ENCODE measurements at places on chromosomes 11 and 22.

GRCh38 chr11:3984896-3985295, 109.7 kb upstream of the RRM1 start:
- DNase-seq, result peak; percentile 85

GRCh38 chr22:46070215-46070802, 80.0 kb upstream of the PPARA start:
- DNase-seq, result peak; percentile 66

GRCh38 chr11:106491751-106492150, 414.3 kb downstream of the AASDHPPT start:
- no peak for DNase-seq

GRCh38 chr11:125176866-125177265, 12.3 kb downstream of the PKNOX2 start:
- no peak for DNase-seq

- no peak for DNase-seq
Observed at GRCh38 chr11:69366591-69366990, 72.6 kb downstream of the MYEOV start.

DNA sequence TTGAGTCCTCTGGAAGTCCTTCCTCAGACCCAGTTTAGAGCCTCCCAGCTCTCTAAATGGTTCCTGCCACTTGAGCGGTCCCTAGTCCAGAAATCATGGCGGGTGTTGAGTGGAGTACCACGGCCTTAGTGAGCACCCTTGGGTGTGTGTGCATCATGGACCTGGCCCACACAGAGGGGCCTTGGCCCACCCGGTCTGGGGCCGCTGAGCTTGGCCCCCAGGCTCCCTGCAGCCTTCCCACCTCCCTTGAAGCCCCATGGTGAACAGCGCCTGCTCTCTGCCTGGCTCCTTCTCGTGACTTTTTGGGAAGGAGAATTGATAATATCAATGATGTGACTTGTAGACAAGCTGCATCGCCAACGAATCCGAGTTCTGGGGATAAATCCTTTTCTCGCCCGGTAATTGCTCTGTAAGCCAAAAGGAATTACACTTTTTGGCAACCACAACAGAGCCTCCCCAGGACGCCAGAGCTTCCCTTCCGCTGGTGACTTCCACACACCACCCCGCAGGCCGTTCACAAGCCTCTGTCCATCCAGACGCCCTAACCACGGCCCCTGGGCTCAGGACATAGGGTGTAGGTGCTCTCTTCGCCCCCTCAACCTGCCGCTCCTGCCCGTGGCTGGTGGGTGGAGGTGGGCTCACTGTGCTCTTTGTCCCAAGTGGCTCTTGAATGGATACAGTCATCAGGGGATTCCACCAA, 93.8 kb downstream of the NECTIN1 start:
- DNase-seq, result no peak

GRCh38 chr11:64531906-64532312, 59.1 kb upstream of the SLC22A12 start:
- DNase-seq, result no peak

DNA sequence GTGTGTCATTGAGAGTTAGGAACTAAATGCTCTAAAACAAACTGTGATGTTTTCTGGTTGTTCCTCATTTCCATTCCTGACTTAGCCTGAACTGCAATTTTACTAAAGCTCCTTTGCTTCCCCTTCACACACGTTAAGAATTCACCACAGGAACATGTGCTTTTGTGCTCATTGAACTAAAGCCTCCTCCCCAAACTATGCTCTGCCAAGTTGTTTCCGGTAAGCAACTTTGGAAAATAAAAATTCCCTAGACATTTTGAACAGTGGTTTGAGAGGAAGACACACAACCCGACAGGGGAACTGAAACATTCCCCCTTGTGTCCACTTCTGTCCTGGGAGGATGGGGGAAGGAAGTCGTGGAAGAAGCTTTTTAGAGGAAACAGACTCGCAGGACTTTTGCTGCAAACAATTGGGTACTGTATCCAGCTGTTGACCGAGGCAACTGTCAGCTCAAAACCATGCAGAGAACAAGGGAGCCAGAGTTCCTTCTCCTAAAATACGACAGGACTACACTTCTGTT, 66.9 kb downstream of the GAB2 start:
- peak; percentile 47 for DNase-seq

GRCh38 chr11:124823512-124824376, 23.5 kb upstream of the MSANTD2 start:
- DNase-seq, result no peak

GRCh38 chr11:101803651-101804050, 111.2 kb upstream of the CEP126 start:
- no peak for DNase-seq

- no peak for DNase-seq
Observed at GRCh38 chr22:24076091-24076867, 65.2 kb downstream of the CABIN1 start.

- DNase-seq, result no peak
Observed at GRCh38 chr11:47499161-47499560, 50.2 kb upstream of the RAPSN start.

DNA sequence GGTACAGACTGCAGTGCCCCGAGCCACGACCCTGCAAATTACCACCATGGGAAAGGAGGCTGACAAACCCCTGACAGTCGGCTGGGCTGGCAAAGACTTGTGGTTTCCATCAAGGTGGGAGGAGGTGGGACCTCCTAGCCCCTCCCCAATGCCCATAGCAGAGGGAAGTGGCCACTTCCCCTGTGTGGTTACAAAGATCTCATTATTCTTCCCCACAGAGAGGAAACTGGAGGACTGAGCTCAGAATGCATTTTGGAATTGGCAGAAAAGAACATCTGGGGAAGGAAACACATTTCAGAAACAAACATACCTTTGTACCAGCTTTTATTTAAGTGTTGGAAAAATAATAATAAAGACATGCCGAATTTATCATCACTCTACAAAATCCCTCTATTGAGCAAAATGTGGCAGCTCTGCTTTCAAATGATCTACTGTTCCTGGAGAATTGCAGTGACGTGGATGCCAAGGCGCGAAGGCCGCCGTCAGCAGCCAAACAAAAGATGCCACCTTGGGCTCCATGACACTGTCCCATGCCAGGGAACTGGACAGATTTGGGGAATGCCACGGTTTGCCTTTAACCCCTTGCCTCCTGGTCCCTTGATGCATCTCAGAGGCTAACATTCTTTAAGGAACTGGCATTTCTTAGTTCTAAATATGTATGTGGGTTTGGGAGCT, 169.6 kb downstream of the CRYBB2 start:
- DNase-seq, result no peak

GRCh38 chr22:43337385-43337784, 5.8 kb downstream of the SCUBE1 start:
- DNase-seq, result no peak

DNA sequence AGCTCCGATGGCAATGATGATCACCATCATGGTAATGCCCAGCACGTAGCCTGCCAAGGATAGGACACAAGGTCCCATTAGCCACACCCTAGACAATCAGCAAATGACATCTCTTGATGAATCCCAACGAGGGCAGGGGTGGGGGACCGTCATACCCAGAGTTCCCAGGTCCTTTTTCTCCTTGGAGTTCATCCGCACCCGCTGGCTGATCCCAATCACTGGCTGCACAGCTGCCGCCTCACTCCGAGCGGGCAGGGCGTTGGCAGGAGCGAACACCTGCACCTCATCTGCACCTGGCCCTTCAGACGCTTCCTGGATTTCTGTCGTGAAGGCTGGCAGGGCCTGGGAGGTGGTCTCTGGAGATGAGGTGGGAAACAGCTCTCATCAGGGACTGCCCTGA, 2.9 kb downstream of the PIK3IP1 start:
- DNase-seq, result no peak

- no peak for DNase-seq
Observed at GRCh38 chr11:76802621-76803020, 19.5 kb downstream of the TSKU start.

- no peak for DNase-seq
Observed at GRCh38 chr22:31339148-31339832, 6.9 kb downstream of the PATZ1 start.

- DNase-seq, result no peak
Observed at GRCh38 chr11:29305456-29306232, 711.2 kb downstream of the KCNA4 start.

DNA sequence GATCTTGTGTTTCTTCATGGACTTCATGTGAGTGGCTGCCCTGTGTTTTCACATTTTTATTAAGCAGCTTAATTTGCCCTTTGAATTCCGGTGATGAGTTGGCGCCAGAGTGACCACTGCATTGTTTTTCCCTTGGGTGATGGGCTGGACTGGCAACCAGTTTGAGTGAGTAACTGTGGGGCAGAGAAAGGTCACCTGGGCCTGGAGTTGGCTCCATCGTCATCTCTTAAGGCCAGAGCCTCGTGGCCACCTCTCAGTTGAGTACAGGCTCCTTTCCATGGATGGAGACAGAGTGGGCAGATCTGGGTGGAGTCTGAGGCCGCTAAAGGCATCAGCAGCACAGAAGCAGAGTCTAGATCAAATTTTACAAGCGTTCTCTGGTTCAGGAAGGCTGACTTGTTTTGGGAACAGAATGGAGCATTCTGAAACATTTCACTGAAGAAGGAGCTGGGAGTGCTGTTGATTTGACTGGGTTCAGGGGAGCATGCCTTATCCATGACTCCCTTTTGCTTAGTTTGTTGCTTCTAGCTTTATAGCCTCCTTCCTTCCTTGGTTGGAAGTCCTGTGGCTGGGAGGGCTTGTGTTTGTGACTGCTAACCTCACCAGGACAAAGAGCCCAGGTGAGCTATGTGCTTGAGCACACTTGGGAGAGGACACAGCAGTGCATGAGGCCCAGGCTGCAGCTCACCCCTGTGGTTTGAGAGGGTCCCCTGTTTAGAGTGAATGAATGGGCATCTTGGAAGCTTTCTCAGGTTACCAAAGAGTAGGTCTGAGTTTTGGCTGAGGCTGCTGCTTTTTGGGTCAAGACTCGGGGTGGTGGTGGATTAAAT, 7.8 kb downstream of the BCR start:
- DNase-seq, result no peak

DNA sequence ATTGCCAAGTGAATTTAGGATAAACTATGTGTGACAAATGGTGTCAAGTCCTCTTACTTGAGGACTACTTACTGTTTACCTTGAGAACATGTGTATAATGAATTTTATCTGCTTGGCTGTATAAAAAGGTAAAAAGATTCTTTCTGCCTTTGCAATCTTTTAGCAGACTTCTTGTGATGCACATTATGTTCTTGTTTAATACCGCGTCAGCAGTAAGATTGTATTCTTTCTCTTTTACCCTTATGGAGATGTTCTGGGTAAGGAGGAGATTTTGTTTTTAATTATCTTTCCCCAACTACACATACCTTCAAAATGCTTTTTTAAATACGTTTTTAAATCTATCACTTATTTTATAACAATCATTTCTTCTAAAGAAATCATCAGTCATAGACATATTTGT, 1166.4 kb upstream of the CNTN5 start:
- DNase-seq, result no peak

DNA sequence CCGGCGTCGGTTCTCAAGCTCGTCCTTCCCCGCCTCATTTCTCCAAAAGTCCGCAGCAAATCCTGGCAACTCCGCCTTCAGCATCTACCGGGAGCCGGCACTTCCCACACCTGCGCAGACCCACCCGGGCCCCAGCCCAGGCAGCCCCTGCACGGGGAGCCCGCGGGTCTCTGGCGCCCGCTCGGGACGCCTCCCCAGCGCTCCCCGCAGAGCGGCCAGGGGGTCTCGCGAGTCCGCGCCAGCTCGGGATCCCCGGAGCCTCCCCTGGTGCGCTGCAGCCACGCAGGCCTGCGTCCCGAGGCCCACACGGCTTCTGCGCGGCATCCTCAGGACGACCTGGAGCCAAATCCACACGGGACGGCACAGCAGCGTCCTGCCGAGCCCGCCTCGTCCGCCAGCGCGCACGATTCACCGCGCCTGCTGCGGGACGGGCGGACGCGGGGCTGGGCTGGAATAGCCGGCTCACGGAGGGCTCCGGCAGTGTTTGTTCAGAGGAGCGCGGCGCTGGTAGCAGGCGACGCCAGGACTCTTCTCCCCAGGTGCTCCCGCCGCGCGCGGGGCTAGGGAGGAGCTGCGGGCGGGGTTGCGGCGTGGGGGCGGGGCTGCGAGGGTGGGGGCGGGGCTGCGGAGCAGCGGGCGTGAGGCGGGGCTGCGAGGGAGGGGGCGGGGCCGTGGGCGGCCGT, 816 bp upstream of the PHRF1 start:
- DNase-seq, result peak; percentile 57

DNA sequence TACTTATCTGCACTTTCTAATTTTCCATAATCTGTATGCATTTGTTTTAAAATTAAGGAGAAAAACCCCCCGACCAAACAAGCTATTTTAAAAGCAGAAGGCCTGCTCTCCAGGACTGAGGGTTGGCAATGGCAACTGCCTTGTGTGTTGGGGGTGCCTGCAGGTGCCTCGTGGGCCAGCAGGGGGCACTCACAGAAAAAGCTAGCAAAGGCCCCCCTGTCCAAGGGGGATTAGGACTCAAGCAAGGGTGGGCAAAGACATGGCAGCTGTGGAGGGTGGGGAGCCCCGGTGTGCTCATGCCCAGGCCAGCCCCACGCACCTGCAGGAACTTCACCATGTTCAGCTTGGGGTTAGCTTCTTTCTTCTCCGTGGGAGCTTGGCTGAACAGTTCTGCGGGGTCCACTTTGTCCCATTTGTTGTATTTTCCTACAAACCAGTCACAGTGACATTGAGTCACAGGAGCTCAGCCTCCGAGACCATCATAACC, 10.3 kb downstream of the TOP3B start:
- DNase-seq, result peak; percentile 50

GRCh38 chr11:97888641-97889040, 1132.1 kb upstream of the CNTN5 start:
- no peak for DNase-seq

DNA sequence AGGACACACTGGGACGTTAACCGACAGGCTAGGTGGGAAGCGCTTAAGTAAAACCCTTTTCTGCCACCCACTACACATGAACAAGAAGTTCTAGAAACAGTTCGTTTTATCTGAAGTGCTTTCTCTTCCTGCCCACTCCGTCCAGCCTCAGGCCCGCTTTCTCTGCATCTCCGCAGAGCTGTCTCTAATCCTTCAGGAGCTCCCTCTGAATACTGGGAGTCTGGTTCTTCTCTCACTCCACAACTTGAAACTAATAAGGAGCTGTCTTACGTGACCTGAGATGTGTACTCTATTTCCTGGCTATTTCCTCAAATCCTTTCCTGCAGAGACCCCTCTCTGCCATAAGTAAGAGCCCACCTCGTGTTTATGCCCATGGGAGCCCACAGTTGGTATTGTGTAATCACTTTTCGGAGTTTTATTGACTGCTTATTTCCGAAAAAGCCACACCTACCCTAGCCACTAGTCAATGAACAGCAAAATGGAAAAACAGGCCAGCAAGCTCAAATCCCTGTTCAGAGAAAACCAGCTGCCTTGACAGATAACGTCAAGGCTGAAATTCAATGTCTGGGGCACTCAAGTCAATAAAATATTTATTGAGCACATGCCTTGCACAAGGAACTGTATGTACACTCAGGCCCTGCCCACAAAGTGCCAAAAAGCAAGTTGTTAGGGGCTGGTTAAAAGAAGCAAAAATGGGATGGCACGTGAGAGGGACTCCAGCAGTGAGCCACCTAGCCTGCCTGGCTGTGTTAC, 4.9 kb downstream of the PC start:
- DNase-seq, result no peak

DNA sequence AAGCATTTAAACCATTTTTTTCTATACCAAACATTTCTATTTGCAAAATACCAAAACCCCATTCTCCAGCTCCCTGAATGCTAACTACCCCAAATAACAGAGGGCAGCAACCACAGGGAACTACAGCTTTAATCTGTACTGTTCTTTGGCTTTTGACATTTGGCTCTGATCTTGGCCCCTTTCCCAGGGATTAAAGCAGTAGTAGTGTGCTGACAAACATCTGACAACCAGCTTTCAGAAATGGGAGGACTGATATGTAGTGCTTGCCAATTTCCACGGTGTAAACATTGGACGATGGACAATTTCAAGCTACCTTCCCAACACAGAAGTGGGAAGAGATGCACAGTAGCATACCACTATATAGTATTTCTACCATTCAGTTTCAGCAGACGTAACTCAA, 88.4 kb upstream of the TEAD1 start:
- no peak for DNase-seq
